ENCODE measurements at places on chromosomes 6 and 20.

DNA sequence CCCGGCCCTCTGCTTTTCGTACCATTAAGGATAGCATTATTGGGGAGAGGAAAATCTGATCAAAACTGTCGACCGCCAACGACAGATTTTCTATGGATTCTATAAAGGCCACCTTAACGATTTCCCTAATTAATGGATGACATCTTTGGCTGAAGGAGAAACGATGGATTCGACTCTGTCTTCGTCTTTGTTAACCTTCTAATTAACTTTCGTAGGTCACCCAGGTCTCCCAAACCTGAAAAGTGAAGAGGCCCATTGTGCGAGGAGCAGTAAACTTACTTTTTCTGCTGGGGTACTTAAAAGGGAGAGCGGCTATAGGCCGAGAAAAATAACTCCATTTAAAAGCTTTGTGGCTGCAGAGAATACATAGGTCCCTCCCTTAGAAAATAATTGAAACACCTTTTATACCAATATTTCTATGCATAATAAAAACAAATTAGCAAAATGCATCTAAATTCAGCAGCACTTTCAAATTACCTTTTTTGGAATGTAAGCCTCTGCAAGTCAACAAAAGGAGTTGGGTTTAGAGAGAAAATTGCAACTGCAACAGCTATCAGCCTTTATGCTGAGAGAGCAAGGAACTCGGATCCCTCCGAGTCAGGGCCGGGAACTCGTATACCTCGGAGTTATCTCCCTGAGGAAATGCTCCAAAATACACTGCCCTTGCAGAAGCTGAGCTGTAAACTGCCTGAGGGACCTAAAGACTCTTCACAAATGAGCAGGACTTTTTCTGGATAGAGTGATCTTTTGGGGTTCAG, 31.4 kb upstream of the NR2E1 start:
- no peak for DNase-seq

GRCh38 chr6:43491750-43492661, 14.6 kb downstream of the TJAP1 start:
- DNase-seq: peak; percentile 77

DNA sequence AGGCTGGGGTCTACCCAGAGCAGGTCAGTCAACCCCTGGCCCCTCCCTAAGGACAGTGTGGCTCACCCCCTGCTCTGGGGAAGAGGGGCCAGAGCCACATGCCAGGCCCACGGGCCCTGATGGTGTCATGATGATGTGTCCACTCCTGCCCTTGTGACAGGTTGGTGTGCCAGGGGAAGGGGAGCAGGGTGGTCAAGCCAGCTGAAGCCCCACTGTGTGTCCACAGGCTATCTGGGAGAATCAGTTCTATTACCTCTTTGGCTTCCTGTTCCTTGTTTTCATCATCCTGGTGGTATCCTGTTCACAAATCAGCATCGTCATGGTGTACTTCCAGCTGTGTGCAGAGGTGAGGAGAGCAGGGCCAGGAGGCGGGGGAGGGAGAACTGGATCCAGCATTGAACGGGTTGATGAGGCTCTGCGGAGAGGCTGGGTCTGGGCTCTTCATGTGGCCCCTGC, 47.7 kb downstream of the PLAGL2 start:
- DNase-seq: no peak

DNA sequence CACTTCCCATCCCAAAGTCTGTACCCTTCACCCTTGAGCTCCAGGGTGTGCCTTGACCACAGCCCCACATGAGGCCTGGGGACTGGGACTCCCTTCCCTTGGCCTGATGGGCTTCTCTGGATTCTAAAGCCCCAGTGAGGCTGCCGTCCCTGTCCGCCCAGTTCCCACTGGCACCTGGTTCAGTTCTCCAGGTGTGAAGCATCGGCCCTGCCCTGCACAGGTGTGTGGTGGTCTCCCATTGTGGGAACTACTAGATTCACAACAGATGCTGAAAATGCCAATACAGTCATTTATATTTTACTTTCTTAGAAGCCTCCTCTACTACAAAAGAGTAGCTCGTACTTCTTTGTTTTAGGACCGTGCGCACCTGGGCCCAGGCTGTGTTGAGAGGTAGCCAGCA, 72.8 kb downstream of the TTLL2 start:
- no peak for DNase-seq

DNA sequence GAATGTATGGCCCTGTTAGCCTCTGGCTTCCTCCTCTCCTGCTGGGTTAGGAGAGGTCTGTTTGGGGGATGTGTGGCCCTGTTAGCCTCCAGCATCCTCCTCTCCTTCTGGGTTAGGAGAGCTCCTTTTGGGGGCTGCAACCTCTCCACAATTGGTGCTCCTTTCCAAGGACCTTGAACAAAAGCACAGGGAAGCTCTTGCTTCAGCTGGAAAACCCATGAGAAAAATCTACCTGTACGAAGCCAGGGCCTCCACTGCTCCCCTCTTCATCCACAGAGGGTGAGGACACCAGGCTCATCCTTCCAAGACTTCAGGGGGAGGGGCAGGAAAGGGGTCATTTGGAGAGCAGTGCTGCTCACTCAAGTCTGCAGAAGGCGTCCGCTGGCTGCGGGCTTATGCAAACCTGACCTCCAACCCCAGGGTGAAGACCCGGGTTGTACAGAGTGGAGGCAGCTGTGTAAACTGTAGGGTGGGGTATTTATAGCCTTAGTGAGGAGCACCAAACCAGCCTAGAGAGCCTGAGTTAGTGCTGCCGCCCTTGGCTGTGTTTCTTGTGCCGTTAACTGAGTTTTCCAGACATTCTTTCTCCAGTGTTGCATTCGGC, 62.1 kb downstream of the SLC24A3 start:
- peak; percentile 65 for DNase-seq

DNA sequence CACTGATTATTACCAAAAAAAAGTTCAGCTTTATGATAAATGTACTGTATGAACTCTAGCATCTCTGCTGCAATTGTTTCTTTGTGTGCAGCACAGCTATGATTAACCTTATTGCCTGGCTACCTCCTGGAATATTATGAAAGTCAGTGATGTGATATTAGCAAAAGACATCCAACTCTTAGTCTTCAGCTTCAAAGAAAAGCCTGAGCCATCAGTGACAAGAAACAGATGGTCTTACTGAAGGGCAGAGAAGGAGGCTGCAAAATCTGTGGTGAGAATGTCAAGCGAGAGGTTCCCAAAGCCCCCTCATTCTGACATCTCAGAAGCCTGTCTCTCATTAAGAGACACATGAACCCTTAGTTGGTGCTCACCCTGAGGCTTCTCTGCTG, 89.4 kb upstream of the TNFAIP3 start:
- no peak for DNase-seq

- DNase-seq: no peak
These were observed 79.6 kb upstream of the AHI1 start for GRCh38 chr6:135577059-135577538.

GRCh38 chr6:52675372-52675771, 4.5 kb downstream of the TMEM14A start:
- no peak for DNase-seq

DNA sequence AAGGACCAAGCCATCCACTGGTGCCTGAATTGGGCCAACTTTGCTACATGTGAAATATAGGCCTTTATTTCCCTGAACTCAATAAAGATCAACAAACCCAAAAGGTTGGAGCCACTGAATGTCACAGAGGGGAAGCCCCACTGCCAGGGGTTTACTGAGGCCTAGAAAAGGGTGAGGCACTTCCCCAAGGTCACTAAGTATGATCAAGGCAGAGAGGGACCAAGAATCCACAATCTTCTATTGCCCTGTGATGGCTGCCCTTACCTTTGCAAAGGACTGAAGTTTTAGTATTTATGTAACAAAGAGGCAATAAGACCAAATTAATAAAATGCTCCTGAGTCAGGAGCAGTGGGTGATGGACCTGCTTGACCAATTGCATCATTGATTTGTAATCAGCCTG, 18.0 kb downstream of the TREM1 start:
- no peak for DNase-seq

- DNase-seq: no peak
These were observed 141.2 kb downstream of the GRM4 start for GRCh38 chr6:34004706-34005105.
